ENCODE measurements at places on chromosomes 7 and 10. TPM values are rescaled to one million over a fixed set of nuclear protein-coding genes. Genes with fewer than 3 reads are reported as not detected.

DNA sequence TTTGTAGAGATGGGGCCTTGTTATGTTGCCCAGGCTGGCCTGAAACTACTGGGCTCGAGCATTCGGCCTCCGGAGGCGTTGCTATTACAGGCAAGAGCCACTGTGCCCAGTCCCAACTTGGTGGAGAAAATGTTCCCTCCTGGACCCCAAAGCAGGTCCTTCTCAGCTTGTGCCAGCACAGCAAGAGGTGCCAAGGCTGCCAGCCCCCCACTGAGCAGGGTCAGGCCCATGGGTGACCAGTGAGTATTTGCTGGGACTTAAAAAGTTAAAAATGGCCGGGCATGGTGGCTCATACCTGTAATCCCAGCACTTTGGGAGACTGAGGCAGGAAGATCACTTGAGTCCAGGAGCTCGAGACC lies 4.6 kb downstream of the MAFK start:
- no peak for DNase-seq

- DNase-seq = no peak
Measured at GRCh38 chr7:77958436-77958835, 159.9 kb downstream of the PHTF2 start.

DNA sequence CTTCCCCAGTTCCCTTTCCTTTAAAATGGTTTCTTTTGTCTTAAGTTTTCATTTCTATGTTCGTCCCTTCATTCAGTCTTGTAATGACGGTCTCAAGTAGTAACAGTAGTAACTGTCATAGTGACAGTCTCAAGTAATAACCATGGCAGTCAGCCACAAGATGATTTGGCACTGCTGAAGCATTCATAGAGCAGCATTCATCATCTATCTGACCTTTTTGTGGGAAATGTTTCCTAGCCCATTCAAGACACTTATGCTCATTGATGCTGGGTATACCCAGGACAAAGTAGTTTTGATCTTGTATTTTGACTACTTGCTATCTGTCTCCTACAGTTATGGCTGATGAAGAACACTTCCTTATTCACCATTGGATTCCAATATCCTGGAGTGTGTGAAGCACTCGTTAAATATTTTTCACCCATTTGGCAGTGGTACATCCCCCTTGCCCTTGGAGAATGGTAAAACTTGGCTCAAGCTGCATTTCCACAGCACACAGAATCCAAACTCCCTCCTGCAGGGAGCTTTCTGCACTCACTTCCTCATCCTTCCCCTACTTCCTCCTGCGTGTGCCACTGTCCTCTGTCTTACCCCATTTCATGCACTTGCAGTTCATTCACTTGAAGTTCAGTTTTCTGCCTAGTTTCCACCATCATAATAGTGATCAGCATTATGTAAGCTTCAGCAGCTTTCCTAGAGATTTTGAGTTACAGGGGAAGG lies 19.0 kb downstream of the GIMAP4 start:
- DNase-seq = no peak

Gene HACD1
- total RNA-seq = 71.8 TPM

DNA sequence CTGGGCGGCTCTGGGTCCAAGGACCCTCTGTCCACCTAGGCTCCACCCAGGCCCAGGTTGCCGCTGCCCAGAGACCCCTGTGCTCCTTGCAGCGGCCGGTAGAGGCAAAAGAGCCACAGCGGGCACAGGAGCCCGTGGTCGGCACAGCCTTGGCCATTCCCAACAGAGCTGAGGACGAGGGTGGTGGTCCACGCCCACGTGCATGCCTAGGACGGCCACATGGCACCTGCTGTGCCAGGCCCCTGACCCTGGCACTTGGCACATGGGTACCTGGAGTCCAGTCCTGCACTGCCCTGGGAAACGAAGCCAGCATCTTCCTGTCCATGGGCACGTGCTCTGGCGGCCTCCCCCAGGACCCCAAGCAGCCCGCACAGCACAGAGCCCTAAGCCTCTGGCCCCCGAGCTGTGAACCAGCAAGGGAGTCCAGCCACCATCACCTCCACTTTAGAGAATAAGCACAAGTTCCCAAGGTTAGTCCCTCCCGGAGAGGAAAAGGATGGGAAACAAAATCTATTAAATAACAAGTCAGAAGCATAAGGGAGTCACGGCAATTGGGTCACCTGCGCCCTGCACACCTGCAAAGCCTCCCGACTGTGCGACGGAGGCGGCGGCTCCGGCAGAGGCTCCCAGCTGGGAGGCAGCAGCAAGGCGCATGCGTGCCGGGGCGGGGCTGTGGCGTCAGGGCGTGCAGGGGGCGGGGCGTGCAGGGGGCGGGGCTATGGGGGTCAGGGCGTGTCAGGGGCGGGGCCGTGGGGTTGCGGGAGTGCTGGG lies 59.1 kb downstream of the STK32C start:
- DNase-seq = peak; percentile 39

DNA sequence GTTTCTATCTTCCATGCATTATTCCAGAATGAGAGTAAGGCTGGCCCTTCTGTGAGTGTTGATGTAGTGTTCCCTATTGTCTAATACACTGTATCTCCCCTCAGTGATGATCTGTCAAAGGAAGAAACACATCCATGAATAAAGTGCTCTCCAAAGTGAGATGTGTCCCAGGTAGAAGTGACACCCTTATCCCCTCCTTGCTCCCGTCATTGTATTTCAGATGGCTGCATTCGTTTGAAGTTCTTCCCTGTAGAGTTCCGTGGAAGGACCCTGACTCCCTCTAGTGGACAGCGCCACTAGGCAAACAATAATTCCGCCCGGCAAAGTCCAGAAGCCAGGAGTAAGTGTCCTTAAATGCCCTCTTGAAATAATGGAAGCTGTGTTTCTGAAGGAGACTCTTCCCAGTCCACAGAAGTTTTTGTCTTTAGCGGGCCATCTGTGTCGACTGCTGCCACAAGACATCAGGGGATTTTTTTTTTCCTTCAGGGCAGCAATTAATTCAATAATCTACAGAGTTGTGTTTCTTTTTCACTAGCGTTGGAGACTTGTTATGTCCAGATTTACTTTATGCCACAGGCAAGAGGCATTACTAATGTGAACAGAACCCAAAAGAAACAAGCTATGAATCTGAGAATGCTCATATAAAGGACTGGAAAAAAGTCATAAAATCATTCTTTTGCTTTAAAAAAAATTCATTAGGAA lies 64.6 kb downstream of the THNSL1 start:
- peak; percentile 63 for DNase-seq

GRCh38 chr7:154928136-154929005 lies 74.6 kb downstream of the PAXIP1 start:
- DNase-seq = no peak

GRCh38 chr10:28295336-28295735 lies 7.5 kb downstream of the MPP7 start:
- no peak for DNase-seq

- no peak for DNase-seq
Measured at GRCh38 chr7:45001138-45001694, 1.2 kb downstream of the CCM2 start.
